A172 (cell line): ENCODE measurements at places on chromosomes 7 and 10.

- peak; percentile 42 for DNase-seq
Observed at GRCh38 chr10:114703377-114704107, 45.5 kb upstream of the ABLIM1 start.

DNA sequence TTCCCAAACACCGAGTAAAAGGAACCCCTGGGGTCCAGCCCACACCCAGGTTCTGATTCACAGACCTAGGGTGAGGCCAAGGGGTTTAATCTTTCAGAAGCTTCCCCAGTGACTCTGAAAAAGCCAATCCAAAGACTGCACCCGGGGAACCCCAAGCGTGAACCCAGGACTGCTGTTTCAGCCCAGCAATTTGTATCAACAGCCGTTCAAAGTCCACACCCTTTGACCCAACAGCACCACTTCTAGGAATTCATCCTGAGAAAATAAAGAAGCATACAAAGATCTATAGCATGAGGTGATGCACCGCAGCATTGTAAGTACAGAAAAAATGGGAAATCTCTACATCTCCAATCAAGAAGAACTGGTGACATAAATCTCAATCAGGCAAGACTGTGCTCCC lies 24.4 kb downstream of the DLG5 start:
- DNase-seq, result no peak

DNA sequence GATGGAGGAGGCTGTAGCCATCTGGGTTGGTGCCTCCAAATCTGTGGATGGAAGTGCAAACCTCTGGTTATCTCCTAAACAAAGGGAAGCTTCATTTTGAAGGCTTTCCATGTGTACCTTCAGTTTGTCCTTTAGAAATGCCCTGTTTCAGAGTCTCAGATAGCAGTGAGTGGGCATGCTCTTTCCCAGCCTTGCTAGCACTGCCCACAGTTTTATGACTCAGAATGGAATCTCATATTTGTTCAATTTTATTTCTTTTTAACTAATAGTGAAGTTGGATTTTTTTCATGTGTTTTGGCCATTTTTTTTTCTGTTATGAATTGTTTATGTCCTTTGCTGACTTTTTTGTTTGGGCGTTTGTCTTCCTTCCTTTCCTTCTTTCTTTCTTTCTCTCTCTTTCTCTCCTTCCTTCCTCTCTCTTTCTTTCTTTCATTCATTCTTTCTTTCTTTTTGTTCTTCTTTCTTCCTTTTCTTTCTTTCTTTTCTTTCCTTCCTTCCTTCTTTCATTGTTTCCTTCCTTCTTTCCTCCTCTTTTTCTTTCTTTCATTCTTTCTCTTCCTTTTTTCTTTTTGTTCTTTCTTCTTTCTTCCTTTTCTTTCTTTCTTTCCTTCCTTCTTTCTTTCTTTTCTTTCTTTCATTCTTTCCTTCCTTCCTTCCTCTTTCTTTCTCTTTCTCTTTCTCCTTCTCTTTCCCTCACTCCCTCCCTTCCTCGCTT lies 25.6 kb downstream of the PRF1 start:
- DNase-seq, result no peak

DNA sequence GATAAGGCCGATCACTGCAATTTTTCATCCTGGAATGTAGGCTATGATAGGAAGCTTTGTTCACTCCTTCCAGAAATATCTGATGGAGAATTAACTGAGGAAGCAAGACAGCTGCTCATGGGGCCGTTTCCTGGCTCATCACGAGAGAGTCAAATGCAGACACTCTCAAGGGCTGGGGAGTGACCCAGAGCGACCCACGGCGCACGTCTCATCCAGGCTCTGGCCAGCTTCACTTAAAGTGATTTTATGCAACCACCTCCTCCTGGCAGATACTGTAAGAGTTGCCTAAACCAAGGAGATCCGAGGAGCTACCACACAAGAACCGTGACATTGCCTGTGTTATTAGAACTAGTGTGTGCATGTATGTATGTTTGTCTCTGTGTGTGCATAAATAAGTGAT lies 530.8 kb downstream of the TCERG1L start:
- DNase-seq, result no peak

DNA sequence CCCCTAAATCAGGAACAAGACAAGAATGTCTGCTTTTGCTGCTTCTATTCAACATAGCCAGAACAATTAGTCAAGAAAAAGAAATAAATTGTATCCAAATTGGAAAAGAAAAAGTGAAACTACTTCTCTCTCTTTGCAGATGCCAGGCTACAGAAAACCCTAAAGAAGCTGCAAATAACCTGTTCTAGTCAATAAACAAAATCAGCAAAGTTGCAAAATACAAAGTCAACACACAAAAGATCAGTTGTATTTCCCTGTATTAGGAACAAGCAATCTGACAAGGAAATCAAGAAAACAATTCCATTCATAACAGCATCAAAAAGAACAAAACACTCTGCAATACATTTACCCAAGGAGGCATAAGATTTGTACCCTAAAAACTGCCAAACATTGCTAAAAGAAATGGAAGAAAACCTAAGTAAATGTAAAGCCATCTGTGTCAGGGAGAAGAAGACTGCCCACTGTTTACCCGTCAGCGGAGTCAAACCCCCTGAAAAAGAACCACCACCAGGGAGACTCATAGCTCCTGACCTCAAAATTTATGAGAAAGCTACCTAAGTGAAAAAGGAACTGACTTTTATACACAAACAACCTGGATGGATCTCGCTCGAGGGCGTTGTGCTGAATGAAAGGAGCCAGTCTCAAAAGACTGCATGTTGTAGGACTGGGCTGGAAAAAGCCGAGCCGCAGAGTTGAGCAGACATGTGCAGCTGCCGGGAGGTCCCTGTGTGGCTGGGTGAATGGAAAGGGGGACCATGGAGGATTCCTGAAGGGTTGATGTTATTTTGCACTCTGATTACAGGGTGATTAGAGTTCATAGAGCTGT lies 263.1 kb downstream of the MAD1L1 start:
- DNase-seq, result no peak

DNA sequence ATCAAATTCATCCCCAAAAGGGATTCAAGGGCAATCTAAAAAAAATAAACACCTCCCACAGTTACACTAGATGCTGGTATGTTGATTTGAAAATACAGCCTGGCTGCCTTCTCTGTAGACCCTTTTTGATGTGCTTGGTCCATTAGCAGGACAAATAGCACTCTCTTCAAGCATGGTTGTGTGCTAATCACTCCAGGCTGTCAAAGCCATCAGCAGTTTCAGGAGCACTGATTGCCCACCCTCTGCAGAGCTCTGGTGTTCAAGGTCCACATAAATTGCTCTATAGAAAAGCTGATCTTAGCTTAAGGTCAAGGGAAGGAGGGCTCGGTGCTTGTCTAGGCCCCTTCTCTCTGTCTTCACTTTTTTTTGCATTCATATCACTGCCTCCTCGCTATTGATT lies 35.4 kb downstream of the PRR15 start:
- no peak for DNase-seq

DNA sequence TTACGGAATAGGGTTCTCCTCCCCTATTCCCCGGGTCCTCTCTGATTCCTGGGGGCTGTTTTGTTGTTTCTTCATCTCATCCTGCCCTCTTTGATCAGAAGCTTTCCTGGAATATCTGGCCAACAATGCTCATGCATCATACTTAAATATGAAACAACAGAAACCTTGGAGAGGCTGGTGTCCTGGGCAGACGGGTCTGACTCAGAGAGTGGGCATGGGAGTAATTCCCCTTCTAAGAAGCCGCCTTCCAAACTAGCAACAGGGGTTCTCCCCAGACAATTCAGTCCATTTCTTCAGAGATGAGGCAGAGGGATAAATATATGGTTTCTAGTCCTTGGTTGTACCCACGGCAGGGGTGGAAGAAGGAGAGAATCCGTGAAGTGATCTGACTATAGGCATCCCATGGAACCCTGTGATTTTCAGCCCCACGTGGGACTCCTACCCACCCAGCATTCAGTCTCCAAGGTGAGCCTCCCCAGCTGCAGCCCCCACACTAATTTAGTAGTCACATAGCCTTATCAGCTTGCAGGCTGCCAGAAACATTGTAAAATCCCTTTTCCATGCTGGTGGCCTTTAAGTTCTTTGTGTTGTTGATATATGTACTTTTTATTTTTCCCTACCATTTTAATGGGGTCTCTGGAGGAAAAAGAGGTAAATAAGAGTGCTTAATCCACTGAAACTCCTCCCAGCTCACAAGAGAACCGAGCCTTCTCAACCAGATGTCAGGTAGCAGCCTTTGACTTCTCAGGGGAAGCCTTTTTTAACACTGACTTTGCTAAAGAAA lies 119.2 kb downstream of the SFMBT2 start:
- DNase-seq, result peak; percentile 6

DNA sequence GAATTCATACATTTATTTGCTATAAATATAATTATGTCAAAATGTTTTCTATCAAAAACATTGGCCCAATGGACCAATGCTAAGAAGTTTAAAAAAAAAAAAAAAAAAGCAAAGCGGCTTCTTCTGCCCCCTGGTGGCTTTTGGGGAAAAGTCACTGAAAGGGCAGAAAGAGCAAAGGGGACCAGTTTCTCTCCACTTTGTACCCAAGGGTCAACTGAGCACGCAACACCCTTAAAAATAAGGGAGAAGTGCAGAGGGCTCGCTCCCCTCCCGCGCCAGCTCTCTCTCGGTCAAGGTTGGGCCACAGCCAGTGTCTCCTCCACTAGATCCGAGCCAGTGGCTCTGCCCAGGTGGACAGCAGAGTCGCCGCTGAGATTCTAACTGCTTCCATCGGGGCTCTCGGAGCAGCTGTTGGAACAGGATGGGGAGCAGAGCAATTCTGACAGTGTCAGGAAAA lies 136.4 kb upstream of the FGFR2 start:
- DNase-seq, result no peak

- DNase-seq, result peak; percentile 14
Observed at GRCh38 chr7:43353902-43354301, 229.0 kb upstream of the STK17A start.

GRCh38 chr10:129560361-129560760 lies 93.3 kb downstream of the MGMT start:
- no peak for DNase-seq

- DNase-seq, result no peak
Observed at GRCh38 chr10:117936141-117936540, 110.6 kb downstream of the RAB11FIP2 start.

GRCh38 chr7:105974471-105974870 lies 11.4 kb downstream of the CDHR3 start:
- DNase-seq, result no peak

- DNase-seq, result no peak
Observed at GRCh38 chr10:60952067-60952845, 8.3 kb upstream of the RHOBTB1 start.

DNA sequence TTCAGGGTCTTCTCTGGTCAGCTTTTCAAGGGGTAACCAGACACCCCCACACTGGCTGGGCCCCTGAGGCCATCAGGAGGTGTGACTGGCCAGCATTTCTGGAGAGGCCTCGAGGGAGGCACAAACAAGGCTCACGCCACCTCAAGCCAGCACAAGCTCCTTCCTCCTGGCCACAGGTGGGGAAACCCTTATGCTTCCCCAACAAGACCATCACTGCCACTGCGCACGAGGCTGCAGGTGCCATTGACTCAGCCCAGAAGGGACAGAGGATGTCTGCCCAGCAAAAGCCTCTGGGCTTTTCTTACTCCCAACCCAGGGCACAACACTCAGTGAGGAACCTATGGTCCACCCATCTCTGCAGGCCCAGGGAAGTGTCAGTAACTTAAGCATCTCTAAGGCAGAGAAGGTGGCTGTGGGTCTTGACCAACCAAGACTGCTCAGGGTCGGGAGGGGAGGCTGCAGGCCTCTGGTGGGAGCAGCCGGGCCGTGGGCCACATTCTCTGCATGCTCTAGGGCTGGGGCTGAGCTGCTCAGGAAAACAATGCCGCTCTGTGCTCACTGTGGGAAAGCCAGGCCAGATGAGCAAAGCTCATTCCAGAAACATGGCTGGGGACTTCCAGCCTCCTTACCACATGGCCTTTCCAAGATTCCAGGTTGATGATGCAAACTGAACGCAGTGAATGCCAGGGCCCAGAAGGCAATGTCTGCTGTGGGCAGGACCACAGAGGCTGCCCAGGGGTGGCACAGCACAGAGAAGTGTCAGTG lies 24.2 kb upstream of the RASSF4 start:
- peak; percentile 87 for DNase-seq

- peak; percentile 14 for DNase-seq
Observed at GRCh38 chr7:47373871-47374451, 207.9 kb downstream of the TNS3 start.

DNA sequence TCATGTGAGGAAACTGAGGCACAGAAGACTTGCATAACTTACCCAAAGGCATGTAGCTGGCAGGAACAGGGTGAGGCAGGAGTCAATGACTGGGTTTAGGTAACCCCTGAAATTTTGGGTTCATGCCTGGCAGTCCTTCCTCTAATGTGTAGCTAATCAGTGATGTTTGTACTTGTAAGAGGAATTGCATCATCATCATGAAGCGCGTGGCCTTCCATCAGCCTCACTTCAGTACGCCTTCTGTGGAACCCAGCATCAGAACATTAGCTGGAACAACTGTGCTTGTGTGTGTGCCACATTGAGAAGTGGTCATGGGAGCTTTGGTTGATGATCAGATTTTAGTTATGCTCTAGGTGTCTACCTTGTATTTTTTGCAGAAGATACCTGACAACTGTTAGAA lies 18.2 kb upstream of the STMP1 start:
- DNase-seq, result no peak

DNA sequence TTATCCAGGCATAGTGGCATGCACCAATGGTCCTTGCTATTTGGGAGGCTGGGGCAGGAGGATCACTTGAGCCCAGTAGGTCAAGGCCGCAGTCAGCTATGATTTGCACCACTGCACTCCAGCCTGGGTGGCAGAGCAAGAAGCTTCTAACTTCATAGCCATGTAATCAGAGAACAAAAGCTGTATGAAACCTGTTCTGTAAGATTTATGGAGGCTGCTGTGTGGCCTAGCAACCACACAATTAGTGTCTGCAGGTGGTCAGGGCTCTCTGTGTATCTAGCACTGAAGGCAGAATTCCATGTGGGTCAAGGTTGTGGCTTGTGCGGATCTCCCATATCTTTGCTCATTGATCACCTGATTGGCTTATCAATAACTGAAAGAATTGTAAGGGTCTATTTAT lies 221.5 kb upstream of the FOXK1 start:
- no peak for DNase-seq

DNA sequence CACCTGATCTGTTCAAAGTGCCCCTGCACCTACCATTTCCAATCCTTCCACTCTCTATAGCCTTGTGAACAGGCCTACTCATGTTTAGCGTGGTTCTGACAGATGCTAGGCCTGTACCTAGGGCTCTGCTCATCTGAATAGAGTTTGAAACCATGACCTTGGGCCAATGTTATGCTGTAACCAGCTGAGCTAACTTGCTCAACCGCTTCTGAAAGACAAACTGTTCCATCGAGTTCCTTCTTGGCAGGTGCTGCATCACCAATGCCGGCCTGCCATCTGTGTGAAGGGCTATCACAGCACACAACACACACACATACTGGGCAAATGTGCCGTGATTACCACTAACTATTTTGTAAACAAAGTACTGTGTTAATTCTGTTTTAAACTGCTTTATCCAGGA lies 419.0 kb upstream of the GALNT17 start:
- DNase-seq, result no peak

- no peak for DNase-seq
Observed at GRCh38 chr7:41738336-41738735, 35.4 kb upstream of the INHBA start.

DNA sequence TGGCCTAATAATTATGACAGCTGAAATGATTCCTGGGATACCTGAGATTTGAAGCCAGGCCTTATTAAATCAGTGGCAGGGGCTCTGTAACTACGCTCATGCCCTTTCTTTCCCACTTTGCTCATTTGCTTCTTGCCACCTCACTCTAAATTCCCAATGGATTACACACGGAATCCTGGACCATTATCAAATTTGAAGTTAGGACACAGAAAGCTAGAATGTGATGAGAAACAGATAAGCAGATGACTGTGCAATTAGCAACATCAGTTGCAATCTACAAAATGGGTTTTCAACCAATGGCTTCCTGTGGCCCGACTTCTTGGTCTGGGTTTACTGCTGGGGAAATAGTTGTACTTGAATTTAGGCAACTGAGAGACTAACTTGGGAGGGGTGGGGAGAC lies 374.3 kb downstream of the INHBA start:
- no peak for DNase-seq
